Epithelial cell of esophagus (primary cell): ENCODE measurements at places on chromosomes 13 and 19.

- no peak for DNase-seq
These were observed 277.9 kb upstream of the SOX1 start for GRCh38 chr13:111789011-111789410.

DNA sequence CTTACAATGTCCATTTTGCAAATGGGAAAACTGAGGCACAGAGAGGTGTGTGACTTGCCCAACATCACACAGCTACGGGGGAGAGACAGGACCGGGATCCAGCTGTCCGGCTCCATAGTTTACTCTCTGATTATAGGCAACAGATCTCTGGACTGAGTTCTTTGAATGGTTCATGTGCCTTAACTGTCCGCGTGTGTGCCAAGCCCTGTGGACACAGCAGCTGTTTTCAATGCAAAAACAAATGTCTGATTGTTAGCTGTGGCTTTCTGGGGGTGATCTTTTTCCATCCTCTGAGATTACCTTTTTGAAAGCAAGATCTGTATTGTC is 94.1 kb downstream of the KL start:
- DNase-seq, result no peak

DNA sequence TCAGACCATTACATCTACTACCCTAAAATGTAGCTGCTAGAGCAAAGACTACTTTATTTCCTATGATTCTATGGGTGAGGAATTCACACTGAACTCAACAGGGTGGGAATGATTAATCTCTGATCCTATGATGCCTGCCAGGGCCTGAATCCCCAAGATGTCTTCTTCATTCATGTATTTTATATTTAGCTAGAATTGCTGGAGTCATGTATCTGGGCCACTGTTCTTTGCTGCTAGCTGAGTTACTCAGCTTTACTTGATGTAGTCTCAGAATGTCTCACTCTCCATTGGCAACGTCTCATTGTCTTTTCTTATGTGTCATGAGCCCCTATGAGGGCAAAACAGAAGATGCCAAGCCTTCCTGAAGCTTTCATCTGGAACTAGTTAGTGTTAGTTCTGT is 21.1 kb downstream of the ZNF582 start:
- peak; percentile 31 for DNase-seq

DNA sequence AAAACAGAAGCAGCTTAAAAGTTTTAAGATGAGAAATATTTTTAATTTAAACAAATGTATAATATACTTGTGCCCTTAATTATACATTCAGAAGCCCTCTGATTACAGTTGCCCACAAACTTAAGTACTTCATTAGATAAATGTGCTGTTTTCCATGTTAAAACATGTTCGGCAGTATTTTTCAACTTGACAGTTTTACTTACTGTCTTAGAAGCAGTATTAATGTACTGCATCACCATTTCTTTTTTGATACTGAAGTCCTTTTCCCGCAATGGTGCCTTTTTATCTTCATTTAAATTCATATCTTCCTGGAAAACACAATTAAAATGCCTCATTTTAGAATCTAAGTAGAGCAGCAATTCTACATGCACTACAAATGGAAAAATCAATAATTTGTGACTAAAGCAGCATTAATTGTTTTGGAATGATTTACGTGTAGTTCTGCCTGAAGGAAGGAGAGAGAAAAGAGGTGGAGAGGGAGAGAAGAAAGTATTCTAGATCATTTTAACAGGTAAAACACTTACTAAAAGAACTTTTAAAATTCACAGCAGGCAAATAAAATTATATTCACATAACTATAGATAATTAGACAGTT is 70.2 kb downstream of the DIAPH3 start:
- DNase-seq, result no peak

DNA sequence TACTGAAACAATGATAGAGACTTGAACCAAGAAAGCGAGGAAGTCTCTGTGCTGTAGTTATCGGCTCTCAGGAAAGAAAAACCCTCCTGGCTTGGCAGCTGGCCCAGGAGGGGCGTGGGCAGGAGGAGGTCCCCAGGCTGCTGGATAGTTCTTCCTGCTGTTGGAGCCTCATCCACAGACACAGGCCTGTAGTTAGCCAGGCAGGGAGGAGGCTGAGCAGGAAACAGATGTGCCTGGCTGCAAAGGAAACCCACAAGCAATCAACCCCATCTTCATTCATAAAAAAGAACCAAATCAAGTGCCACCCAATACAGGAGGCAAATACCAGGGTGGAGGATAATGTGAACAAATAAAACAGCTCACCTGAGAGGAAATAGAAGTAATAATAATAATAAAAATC is 86.2 kb downstream of the IRS2 start:
- peak; percentile 65 for DNase-seq

DNA sequence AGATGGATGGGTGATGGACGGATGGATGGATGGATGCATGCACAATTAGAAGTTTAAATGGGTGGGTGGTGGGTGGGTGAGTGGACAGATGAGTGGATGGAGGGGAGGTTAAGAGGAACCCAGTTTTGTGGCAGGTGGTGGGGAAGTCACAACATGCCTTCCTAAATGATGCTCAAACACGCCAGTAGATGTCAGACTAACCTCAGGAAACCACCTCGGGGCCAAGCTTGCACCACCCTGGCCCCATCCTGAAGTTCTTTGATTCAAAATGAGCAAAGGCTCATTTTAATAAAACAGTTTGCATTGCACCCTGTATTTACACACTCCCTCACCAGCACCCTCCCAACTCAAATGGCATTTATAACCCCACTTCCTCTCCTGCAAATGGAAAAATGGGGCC is 91.4 kb upstream of the CACNA1A start:
- DNase-seq, result peak; percentile 78
